Lower leg skin (tissue), 4 donors: ENCODE measurements at places on chromosomes 11 and 22.

- DNase-seq, result no peak
Observed at GRCh38 chr11:46134540-46134939, 13.3 kb upstream of the PHF21A start.

- no peak for DNase-seq
Observed at GRCh38 chr11:71545405-71545966, 2.7 kb upstream of the KRTAP5-9 start.

- DNase-seq, result no peak
Observed at GRCh38 chr11:67050139-67050538, 6.5 kb upstream of the RHOD start.

- DNase-seq, result peak; percentile 66
Observed at GRCh38 chr11:47314992-47315391, 37.5 kb downstream of the MYBPC3 start.

GRCh38 chr11:113553235-113553634 is 78.0 kb upstream of the DRD2 start:
- DNase-seq, result peak; percentile 36

- DNase-seq, result no peak
Observed at GRCh38 chr22:27299181-27300085, 502.1 kb downstream of the MN1 start.
